ENCODE measurements at places on chromosomes 3 and 15. TPM values are rescaled to one million over a fixed set of nuclear protein-coding genes. Genes with fewer than 3 reads are reported as not detected.

Gene BSN
- total RNA-seq: under 0.01 TPM

Gene ACAN
- 3.0 TPM for total RNA-seq

Gene PTX3
- total RNA-seq: 186 TPM

Gene TTLL13
- total RNA-seq: not detected

Gene SCAMP5
- 0.44 TPM for total RNA-seq

Gene PRR23C
- not detected for total RNA-seq

All from uterine smooth muscle cell (primary cell).